DMS79 (cell line): ENCODE measurements at places on chromosomes 1 and 21.

- no peak for DNase-seq
Observed at GRCh38 chr1:9018333-9018732, 7.9 kb downstream of the SLC2A7 start.

DNA sequence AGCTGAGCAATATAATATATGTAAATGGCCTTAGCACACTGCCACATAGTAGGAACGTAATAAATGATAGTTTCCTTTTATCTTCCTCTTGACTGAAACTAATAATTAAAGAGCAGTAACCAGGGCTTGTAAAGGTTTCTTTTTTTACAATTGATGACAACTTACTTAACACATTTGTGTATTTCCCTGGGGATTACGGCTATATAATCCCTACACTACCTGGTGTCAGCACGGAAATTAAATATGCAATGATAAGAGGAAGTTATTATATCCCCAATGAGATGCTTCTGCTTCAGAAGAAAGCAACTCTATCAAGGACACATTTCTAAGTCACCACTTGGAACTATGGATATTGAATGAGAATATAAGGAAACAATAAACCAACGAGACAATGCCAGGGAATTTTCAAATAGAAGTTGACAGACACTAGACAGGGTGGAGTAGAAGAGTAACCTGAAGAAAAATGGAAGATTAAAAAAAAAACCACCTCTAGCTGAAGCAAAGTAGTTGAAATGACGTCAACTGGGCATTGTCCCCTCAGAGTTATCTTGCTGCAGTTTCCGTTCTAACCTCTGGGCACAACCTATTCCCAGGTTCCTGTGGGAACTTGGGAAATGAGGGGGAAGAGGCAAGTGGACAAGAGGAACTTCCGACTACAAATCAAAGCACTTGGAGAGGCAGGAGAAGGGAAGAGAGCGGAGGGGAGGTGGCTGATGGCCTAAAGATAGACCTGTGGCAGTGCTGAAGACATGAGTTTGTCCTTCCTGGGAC is 66.5 kb downstream of the PLPP3 start:
- DNase-seq, result no peak

- no peak for DNase-seq
Observed at GRCh38 chr1:10674222-10674621, 122.2 kb downstream of the CASZ1 start.

GRCh38 chr1:115409094-115410015 is 71.3 kb upstream of the NGF start:
- DNase-seq, result no peak

- no peak for DNase-seq
Observed at GRCh38 chr1:198867182-198867581, 228.3 kb downstream of the PTPRC start.

DNA sequence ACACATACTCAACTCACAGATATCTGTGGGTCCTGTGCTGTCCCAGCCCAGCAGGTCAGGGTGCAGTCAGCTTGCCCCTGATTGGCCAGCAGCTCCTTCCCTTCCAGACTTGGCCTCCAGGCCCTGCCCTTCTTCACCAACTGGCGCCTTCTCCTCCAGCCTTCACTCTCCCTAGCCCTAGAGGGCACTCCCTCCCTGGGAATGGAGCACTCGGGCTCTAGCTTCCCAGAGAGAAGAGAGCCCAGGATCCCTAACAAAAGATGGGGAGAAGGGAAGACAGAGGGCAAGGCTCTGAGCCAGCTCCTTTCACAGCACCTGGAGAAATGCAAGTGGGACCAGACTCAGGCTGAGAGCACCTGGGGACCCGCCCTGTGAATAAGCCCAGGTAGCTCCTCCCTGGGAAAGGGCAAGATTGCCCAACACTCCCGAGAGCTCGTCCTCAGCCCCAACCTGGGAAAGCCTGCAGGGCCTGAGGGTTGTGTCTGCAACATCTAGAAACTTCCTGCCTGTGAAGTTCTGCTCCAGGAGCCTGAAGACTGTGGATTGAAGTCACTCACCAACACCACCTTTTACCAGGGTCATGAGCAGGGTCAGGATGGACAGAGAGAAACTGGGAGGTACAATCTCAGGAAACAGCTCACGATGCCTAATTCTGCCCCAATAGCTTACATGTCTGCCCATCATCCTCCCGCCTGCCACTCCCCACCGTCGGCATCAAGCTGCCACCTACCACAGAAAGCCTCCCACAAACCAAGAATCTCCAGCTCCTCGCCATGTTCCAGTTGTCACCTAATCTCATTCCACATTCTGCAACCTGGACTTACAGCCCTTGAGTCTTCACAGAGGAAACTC is at the start of gene PGLYRP4:
PGLYRP4 (minus strand) TSS at position 331 of the 852 bp plus-strand sequence. CDS start 909 bp downstream, outside the sequence.
- DNase-seq, result no peak

DNA sequence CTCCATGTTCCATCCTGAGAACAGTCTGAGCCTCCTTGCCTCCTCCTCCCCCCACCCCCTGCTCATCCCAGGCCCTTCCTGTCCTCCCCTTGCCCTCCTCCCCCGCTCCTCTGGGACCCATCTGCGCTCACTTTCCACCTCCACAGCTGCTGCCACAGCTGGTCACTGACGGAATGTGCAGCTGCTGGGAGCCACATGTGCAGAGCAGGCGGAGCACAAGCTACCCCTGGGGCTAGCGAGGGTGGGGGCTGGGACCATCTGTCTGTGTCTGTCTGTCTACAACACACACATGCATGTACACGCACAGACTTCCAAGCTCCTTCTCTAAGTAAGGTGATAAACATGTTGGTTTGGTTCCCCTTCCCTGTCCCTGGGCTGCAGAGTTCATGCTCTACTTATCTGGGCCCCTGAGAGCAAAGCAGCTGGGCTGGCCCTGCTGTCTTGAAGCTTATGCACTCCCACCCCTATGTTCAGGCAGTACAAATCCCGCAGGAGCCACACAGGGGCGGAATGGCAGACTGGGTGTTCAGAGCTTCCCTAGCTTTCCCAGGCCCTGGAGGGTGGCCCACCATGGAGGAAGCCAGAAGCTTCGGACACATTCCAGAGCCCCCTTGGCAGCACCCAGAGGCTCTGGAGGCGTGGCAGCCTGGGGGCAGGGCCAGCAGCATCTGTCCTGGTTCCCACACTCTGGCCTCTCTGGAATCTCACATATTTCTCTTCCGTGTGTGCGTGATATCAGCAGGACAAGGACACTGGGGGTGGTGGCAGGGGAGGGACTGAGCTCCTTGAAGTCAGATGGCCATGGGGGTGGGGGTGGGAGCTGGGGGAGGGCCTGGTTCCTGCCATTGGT is 7.0 kb upstream of the HEYL start:
- DNase-seq, result no peak

DNA sequence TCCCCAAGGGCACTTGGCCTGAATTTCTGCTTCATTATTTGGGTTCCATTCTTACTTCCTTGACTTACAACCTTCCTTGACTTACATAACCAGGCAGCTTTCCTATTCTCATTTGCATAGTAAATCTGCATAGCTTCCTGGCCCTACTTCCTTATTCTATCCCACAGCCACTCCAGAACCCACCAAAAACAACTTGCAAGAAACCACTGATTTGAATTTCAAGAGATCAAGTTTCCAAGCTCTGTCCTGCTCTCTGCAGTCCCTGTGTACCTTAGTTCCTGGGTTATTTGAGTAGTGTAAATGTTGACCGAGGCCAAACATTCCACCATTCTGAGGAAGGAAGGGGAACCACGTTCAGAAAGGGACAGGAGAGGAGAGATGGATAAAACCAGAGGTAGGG is 603.3 kb downstream of the PTPRC start:
- DNase-seq, result no peak

- DNase-seq, result peak; percentile 69
Observed at GRCh38 chr1:226820941-226821718, 49.3 kb upstream of the PSEN2 start.

GRCh38 chr1:213604477-213604876 is 383.3 kb upstream of the PROX1 start:
- no peak for DNase-seq

DNA sequence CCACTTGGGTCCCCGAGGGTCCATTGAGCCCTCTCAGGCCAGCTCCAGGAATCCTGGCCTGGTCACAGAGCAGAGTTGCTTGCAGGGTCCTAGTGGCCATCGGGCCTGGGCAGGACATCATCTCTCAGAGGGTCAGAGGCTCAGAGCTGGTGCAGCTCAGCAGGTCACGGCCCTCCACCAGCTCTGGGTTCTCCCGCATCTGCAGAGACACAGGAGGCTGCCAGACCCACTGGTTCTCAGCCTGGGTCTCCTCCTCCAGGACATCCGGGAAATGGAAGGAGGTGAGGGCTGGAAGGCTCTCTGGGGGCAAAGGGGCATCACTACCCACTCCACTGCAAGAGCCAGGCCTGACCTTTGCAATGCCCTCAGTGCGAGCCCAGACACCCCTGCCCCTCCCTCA is 6.5 kb downstream of the TMEM54 start:
- no peak for DNase-seq

- DNase-seq, result no peak
Observed at GRCh38 chr1:239731082-239731748, 344.8 kb downstream of the CHRM3 start.

GRCh38 chr1:37944086-37944763 is 2.6 kb downstream of the INPP5B start:
- DNase-seq, result no peak

DNA sequence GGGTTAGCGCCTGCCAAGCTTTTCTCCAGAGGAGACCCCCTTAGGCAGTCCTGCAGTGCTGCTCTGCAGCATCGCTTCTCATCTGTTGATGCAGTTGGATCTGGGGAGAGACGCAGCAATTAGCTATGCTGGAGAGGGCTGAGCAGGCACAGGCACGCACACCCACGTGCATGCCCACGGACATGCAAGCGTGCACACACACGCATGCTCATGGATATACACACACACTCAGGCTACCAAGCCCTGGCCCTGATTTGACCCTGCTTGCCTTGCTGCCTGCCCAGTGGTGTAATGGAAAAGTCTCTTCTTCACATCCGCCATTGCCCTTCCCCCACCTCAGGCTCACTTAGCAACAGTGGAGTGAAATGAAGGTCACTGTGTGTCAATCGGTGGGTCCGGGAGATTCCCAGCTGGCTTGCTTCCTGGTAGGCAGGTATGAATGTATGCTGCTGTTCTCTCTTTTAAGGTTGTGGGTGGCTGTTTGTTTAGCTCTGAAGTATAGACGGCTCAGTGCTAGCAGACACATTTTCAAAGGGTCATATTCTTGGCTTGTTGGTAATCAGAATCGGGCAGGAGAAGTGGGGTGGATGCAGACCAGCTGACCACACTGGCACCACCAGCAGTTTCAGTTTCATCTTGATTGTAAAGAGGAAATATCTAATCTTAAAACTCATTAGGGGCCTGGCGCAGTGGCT is 9.5 kb downstream of the ATP1B1 start:
- no peak for DNase-seq

- peak; percentile 74 for DNase-seq
Observed at GRCh38 chr1:109493805-109494539, at the start of gene CYB561D1. TSS of gene CYB561D1 (plus strand) at chr1:109494094. CDS start at chr1:109494140, 46 bp downstream.

- no peak for DNase-seq
Observed at GRCh38 chr1:192732787-192733186, 76.1 kb upstream of the RGS2 start.

DNA sequence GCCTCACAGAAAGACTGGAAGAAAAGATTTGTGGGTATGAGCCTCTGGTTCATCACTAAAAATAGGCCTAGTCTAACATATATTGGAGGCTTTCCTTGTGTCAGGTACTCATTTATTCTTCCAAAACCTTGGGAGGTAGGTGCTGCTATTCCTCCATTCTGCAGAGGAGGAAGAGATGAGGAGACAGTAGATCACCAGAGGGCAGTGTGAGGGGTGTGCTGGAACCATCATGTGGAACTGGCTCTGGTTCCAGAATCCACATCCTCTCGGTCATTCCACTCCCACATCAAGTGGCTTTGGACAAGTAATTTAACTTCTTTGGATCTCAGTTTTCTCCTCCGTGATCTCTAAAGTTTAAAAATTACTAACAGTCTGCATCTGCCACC is 7.4 kb upstream of the INKA2 start:
- DNase-seq, result no peak

GRCh38 chr1:111599781-111600693 is 19.6 kb upstream of the RAP1A start:
- DNase-seq, result no peak

- no peak for DNase-seq
Observed at GRCh38 chr1:197063212-197063611, 3.8 kb downstream of the F13B start.

- DNase-seq, result no peak
Observed at GRCh38 chr1:236140705-236141446, 1.5 kb upstream of the GPR137B start.

GRCh38 chr1:201376464-201377374 is 761 bp downstream of the TNNT2 start:
- no peak for DNase-seq

- no peak for DNase-seq
Observed at GRCh38 chr1:154496383-154496782, 5.6 kb upstream of the TDRD10 start.

DNA sequence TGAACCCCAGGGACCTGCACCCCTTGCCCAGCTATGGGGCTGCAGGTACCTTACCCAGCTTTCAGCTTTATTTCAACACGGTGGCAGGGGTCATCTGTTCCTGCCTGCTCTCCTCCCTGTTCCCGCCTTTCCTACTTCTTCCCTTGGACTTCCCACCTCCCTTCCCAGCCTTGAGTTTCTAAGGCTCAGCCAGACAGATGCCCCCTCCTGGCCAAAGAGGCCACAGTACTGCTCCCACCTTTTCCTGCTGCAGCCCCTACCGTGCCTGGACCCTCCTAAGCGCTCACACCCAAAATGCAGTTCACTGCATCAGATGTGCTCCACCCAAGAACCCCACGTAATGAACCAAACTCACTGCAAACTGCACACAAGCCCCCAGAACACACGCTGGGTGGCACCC is 7.7 kb downstream of the NOC2L start:
- no peak for DNase-seq

DNA sequence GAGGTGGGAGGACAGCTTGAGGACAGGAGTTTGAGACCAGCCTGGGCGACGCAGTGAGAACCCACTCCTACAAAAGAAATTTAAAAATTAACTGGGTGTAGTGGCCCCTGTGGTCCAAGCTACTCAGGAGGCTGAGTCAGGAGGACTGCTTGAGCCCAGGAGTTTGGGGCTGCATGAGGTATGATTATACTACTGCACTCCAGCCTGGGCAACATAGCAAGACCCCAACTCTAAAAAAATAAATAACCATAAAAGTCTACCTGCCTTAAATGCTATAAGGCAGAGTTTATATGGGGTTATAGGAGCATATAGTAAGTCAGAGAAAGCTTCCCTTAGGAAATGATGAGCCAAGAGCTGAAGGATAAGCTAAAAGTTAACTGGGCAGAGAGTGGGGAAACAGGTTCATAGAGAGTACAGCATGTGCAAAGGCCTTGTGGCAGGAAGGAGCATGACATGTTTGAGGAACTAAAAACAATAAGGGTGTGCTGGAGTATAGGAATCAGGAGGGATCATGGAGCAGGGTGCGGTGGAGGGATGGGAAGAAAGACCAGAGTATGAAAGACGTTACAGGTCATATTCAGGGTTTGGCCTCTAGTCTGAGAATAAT is 68.3 kb downstream of the ADSS2 start:
- no peak for DNase-seq

- no peak for DNase-seq
Observed at GRCh38 chr21:23853796-23854379, 1753.4 kb downstream of the MRPL39 start.
